ENCODE measurements at places on chromosomes 3 and 15.
A peak's percentile ranks its signal among the peaks of the same experiment; 100 is the strongest.

DNA sequence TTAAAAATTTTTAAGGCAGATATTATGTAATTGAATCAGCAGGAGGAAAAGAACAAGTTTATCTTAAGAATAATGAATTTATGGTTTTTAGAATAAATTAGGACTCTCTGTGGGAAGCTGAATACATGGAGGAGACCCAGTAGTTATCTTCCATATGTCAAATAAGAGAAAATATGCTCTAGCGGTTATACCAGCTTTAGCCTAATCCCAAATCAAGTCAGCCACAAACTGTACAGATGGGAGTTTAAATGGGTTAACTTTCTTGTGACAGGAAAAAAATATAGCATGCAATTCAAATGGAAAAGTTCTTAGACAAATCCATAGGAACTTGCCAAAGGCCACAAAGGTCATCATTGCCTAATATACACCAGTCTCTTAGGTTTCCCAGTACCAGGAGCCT lies 84.3 kb downstream of the TTBK2 start:
- no peak for DNase-seq

DNA sequence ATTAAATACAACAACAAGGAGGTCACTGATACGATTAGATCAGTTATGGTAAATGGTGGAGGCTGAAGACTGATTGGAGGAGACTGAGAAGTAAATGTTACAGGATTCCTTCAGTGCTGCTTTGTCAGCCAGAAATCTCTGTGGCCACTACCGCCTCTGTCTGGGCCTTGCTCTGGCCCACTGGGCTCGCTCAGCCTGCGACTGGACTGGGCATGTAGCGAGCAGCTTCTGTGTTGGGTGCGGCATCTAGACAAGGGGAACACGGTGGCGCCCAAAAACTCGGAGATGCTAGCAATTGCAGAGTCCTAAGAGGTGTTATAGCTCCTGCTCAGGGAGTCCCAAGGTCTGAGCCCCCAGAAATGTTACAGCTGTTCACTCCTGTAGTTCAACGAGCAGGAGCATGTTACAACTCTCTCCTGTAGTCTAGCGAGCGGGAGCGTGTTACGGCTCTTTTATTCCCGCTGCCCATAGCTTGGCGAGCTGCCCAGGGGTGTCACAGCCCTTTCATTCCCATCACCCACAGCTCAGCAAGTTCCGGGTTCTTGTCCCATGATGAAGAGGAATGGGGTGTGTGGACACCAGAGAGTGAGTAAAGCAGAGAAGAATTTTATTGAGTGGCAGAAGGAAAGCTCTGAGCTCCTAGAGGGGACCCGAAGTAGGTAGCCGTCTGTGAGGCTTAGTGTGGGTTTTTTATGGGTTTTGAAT lies 24.7 kb downstream of the SLC15A2 start:
- no peak for DNase-seq

DNA sequence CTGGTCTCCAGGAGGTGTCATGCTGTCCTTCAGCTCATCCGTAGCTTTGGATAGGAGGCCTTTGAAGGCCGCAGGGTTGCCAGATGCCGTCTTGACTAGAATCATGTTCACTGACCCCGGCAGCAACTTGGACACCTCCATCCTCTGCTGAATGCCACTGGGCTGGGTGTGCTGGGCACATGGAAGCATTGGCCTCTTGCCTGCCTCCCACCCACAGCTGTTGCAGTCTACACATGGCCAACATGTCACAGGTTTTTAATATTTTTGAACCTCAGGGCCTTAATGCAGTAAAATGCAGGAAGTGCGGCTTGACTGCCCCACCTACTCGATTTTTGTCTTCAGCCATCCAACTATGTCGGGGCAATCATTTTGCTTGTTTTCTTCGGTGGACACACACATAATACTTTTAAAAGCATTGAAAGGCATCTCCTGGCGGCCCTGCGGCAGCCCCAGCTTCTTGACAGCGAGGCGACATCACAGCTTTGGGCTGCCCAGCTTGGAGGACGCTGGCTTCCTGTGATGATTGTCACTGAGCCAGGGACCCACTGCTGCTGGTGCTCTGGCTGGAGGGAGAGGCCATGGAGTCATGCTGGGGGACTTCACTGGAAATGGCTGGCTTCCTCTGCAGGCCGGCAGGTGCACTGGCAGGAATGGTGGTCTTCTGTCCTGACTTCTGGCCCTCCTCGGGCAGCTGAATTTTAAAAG lies 31.6 kb upstream of the ACAD9 start:
- no peak for DNase-seq

DNA sequence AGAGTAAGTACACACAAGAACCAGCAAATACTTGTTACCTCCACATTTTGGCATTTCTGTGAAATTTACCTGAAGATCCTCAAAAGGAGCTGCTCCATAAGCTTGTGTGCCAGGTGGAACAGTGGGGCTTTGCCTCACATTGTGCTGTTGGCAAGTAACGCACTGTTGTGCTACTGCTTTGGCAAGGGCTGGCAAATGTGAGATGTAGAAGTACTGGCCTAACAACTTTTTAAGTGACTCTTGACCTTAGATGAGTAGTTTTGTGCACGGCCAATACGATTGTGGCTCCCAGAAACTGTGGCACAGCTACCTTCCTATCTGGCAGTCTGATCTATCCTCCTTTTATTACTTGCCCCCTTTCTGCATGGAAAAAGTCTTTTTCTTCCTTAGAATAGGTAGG lies 337.0 kb downstream of the KCNH8 start:
- no peak for DNase-seq

DNA sequence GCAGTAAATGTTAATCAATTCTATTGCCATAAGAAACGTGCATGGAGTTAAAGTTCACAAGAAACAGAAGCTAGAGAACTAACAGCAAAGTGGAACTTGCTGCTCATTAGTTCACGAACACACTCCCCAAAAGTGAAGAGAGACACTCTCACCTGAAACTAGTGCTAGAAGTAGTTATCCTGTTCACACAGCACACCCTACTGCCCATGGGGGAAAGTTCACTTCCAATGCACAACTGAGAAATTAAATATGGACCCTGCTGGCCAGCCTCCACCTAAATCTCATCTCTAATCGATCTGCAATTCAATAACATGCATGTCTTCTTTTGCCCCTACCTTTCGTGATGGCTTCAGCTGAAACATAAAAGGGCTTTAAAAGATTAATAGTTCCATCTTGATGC lies 39.4 kb upstream of the FRMD4B start:
- peak; percentile 63 for DNase-seq

- no peak for DNase-seq
Observed at GRCh38 chr15:36429707-36430106, 149.7 kb upstream of the CDIN1 start.

- DNase-seq, result no peak
Observed at GRCh38 chr3:113623324-113623723, 73.1 kb downstream of the USF3 start.

DNA sequence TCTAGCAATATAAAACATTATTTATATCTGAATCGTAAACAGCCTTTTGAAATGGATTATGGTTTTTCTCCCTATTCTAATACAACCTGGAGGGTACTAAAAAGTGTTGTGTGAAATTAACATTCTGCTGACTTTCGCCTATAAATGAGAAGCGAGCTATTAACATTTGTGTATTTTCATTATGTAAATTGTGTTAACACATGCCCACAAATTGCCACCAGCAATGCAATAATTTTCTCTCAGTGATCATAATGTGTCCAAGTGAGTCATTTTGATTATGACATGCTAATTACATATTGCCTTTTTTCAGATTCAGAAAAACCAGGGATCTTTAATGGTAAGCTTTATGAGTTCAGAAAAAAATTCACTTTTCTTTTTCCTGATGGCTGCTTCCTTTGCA lies 77.4 kb upstream of the SKOR1 start:
- no peak for DNase-seq

- no peak for DNase-seq
Observed at GRCh38 chr3:112585782-112586181, 23.9 kb downstream of the SLC35A5 start.

DNA sequence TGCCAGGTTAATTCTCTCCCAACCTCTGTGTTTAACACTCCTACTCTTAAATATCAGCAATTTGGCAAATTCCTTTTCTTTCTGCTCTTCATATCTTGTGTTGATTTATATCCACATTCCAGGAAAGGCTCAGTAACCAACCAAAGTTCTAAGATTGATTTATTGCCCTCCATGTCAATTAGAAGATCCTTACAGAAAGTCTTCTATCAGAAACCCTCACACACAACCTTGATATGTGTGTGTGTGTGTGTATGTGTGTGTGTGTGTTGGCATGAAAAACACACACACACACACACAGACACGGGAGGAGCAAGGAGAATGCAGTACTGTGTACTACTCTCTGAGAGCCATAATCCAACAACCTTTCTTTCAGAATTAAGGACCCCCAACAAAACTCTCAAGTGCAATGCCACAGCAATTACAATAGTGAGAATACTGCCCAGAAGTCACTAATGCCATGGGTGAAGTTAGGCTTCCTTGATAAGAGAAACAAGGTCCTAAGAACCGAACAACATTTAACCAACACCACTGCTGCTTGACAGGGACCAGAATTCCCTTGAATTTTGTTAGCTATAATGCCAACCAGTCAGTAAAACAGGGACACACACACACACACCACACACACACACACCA lies 1.1 kb downstream of the LSAMP start:
- no peak for DNase-seq

DNA sequence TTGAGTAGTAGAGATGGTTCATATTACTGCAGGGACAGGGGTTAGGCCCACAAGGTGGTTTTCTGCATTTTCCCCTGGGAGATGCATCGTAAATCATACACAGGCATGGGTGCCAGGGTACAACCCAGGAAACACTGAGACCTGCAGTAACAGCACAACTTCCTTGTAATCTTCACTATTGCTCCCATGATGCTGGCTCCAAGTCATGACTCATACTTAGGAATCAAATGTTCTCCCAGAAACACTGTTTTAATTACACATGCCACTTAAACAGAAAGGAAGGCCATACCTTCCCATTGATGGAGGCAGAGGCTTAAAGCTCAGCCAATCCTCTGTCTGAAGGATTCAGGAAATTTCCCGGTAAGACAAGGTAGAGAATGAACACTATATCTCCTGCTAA lies 106.5 kb downstream of the ERC2 start:
- DNase-seq, result no peak

GRCh38 chr3:117200962-117201361 lies 491.4 kb downstream of the TUSC7 start:
- DNase-seq, result no peak

DNA sequence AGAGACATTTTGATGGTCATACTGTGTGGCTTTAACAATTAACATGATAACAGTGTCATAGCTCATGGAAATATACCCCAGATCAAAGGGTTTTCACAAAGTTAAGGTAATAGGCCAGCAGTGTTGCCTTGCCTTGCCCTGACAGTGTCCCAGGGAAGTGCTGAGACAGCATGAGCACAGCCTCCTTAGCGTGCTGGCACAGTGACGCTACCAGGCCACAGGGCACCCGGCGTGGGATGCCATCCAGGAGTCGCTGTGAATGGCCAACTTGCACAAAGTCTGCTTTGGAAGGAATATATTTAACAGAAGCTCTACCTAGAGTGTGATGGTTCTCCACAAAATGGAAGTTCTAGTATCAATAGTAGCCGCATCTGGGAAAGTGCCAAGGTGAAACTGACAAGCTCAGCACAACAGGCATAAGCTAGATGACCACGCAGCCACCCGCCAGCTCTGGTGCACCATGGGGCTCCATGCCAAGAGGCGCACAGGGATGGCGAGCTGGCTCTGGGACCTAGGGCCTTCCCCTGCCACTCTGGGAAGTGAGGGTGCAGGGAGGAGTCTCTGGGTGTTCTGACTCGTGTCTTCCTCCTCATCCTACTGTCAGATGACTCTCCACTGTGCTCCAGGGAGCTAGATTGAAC lies 86.2 kb downstream of the GABRB3 start:
- DNase-seq, result no peak

DNA sequence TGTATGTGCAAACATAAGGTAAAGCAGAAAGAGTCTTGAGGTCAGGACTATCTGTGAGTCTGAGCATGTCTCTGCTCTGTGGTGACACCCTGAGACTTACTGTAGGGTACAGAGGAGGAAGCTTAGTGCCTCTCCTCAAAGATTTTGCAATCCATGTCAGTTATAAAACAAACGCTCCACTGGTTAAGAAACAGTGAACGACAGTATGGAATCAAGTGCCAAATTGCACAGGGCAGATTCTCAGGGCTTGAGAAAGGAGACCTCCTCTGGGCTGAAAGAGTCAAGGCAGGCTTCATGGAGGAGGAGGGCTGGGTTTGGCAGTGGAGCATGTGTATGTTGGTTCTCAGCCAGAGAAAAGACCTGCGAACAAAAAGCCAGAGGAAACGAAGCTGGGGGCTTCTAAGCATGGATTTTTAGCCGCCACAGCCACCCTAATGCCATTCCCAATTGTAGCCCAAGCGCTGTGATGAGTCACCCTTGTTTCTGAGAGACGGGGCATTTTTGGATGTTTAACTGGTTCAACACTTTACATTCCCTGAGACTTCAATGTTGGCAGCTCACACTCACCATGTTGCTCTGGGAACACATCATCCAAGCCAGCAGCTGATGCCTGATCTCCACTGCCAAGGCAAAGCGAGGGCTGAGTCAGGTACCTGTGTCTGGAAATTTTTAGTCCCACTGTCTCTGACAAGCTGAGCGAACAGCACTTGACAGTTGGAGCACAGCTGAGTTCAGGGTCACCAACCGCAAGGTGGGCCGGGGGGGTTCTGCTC lies 3.4 kb upstream of the DGKG start:
- DNase-seq, result no peak

GRCh38 chr3:131218196-131218595 lies 163.4 kb upstream of the NUDT16 start:
- DNase-seq, result no peak

DNA sequence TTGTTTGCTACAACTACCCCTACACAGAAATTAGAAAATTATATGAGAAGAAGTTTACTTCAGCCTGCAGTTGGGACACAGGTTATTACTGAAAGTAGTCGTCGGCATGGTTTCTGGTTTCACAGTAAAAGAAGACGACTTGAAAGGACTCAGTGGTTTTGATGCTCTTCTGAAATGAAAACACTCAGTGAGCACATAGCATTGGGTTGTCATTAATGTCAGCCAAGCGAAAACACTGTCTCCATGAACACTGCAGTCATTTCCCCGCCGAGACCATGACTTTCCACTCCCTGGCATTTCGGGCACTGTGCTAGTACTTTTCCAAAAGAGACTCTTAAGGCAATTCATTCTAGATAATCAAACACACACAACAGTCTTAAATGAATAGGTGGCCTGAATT lies 69.2 kb upstream of the ICE2 start:
- no peak for DNase-seq

GRCh38 chr3:45486136-45486535 lies 97.8 kb downstream of the LARS2 start:
- DNase-seq, result no peak

- DNase-seq, result no peak
Observed at GRCh38 chr3:123498761-123499160, 49.9 kb upstream of the ADCY5 start.

- no peak for DNase-seq
Observed at GRCh38 chr3:176005564-176005963, 1146.4 kb downstream of the NAALADL2 start.

- peak; percentile 33 for DNase-seq
Observed at GRCh38 chr3:7144697-7145308, 283.9 kb downstream of the GRM7 start.

DNA sequence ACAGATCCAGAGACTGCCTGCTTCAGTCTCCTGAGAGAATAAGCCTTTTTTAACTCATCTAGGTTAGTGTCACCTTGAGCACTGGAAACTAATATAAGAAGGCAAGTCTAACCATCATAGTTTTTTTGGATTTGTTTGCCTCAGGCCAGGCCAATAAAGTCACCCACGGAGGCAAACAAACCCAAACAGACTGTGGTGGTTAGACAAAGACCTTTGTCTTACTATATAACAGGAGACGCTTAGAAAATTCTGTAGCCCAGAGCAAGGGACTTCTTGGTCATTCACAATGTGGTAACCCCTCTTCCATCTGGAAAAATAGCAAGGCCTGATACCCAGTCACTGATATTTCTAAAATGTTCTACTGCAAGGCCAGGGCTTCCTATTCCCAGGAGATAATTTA lies 45.3 kb upstream of the PPP2R3A start:
- DNase-seq, result no peak

Measured in T47D (cell line).